Ascending aorta (tissue), 2 donors: ENCODE measurements at places on chromosomes 5 and 9.

DNA sequence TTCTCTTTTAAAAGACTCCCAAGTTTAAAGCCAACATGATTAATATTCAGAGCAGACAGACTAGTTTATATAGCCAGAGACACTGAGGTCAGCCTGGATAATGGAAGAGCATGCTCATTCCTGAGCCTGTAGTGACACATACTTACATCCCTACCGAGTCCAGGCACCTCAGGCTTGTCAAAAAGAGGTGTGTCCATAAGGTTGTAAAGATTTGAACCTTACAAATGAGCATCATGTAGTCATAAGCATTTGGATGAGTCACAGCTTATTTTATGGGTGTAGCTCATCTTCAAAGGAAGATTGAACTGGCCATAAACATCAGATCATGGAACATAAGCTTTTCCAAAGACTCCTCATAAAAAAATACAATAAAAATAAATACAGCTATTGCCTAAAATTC lies 333.5 kb downstream of the EFNA5 start:
- DNase-seq: no peak

GRCh38 chr5:108264533-108264932 lies 117.4 kb downstream of the FBXL17 start:
- DNase-seq: no peak

DNA sequence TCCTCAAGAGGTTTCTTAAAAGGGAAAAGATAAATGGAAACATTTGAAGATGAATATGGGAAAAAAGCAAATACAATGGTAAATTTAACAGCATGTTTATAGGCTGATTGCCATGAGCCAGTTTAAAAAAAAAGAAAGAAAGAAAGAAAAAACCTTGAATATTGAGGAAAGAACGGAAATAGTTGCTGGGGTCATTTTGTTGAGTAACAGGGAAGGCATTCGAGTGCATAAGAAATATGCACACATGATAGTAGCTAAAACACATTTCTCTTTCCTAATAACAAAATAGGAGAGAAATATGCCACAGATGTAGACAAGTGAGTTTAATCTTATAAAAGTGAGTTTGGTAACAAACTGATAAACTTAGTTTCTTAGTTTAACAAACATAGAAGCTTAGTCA lies 864.6 kb upstream of the ACO1 start:
- no peak for DNase-seq

DNA sequence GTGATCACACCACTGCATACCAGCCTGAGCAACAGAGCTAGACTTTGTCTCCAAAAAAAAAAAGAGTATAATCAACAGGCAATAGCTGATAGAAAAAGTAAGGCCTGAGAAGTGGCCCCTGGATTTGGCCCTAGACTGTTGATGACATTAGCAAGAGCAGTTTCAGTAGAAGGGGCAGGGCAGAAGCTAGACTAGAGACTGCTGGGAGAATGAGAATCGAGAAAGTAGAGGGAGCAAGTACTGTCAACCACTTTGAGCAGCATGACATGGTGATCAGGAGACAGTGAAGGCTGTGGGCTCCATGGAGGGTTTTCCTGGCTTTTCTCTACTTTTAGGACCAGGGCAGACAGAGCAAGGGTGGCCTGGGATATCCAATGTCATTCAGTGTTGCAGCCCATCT lies 34.9 kb upstream of the B4GALT1 start:
- DNase-seq: no peak

GRCh38 chr5:96391921-96392320 lies 41.1 kb downstream of the PCSK1 start:
- no peak for DNase-seq

GRCh38 chr9:70011366-70011765 lies 32.3 kb upstream of the MAMDC2 start:
- no peak for DNase-seq

DNA sequence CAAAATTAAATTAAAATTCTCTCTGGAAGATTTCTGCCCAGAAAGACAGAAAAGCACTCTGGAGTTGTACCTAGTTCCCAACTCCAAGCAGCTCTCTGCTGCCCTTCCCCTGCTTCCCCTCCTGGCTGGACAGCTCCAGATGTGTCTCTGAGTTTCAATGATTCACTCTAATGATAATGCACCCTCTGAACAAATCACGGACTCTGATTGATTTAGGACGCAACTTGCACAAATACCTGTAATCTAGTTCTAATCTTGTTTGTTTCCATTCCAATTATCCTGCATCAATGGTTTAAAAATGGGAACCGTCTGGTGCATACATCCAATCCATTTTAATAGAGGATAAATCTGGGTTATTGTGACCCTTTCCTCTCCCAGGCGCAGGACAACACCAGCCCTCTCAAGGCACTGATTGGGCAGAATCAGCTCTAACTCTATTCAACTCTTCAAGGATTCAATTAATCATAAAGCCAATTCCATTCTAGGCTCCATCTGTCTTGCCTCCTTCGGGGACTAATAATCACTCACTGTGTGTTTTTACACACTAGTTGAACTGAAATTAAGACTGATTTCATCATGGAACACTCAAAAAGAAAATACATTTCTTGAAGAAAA lies 111.2 kb upstream of the LRRTM2 start:
- DNase-seq: no peak

GRCh38 chr5:112200131-112200530 lies 218.9 kb downstream of the EPB41L4A start:
- DNase-seq: no peak

DNA sequence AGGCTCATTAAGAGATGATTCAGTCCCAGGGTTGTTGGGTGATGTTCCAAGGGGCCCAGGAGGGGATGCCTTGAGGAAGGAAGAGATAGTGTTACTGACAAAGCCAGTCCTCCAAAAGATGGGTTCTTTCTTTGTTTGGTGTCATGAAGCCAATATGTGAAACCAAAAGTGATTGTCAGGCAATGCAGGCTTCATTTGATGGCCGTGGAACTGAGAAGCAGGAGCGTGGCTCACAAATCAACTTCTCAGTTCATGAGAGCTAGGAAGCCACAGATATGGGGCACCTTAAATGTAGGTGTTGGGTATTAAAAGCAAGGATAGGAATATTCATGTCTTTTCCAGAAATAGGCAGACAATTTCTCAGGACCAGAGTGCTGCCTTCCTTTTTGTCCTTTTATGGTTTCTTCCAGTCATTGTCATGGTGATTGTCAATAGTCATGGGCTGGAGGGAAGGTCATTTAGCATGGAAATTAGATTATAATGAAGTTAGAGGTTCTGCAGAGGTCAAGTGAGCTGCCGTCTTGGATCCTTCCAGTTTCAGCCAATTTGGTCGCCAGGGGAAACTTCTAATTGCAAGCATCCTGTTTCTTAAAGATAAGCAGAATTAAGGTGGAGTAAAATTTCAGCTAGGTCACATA lies 393.0 kb downstream of the NTRK2 start:
- no peak for DNase-seq

DNA sequence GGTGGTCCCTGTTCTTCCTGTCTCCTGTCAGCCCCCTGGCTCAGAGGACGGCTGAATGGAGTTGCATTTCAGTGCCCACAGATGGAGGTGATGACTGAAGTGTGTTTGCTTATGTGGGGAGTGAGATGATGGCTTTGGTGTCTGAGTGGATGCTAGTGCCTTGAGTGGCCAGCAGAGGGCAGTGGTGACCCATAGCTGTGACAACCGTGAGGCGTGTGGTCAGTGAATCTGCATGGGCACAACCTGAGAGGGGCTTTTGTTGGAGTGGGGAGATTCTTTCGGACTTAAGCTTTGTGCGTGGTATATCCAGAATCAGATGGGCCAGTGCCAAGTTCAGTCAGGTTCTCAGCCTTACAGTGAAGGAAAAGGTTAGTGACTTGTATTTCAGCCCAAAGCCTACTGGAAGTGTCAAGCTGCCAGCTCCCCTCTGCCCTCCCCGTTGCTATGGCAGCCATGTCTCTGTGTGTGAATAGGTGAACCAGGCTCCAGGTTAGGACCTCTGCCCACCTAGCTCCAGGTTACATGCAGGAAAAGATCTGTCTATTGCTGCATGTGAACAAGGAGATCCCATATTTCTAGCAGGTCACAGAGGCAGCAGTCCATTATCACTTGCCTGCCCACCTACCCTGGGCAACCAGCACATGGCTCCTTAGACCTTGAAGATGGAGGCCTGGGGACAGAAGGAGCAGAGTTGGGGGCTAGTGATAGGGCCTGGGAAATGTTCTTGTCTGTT lies 14.7 kb upstream of the CXXC5 start:
- no peak for DNase-seq

- DNase-seq: no peak
These were observed 116.3 kb downstream of the DEPDC1B start for GRCh38 chr5:60583616-60584015.

DNA sequence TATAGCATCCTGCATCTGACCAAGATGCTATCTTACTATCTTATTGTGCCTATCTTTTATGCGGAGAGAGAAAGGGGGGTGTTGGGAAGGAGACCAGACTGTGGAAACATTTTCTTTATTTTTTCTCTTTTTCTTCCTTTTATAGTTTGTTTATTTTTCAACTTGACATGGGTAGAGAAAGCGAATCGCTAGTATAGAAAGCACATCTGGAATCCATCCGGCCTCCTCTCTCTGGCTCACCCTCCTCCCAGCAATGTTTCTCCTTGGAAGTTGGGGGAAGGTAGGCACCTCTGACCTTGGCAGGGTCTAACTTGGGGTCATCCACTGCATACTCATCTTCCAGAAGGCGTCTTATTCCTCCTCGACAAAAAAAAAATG lies 3.9 kb downstream of the S1PR3 start:
- no peak for DNase-seq

DNA sequence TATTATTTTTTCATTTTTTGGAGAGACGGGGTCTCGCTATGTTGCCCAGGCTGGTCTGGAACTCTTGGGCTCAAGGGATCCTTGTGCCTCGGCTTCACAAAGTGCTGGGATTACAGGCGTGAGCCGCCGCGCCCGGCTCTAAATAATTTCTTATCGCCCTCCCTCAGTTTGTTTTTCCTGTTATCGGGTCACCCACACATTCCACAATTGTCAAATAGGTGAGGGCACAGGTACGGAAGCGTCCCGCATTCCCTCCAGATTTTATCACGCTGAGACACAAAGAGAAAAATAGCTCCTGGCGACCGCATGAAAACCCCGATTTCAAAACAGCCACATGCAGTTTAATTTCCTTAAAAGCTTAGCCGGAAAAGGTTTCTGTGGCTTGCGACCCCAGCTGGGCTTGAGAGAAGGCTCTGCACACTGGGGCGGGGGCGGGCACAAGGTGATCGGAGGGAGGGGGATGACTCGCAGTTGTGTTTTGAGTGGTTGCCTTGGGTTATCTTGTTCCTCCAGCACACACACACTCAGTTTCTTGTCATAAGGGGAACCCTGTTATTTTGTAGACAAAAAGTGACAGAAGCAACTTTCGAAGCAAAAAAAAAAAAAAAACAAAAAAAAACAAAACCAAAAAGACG lies 717 bp upstream of the IQGAP2 start:
- DNase-seq: peak; percentile 76

DNA sequence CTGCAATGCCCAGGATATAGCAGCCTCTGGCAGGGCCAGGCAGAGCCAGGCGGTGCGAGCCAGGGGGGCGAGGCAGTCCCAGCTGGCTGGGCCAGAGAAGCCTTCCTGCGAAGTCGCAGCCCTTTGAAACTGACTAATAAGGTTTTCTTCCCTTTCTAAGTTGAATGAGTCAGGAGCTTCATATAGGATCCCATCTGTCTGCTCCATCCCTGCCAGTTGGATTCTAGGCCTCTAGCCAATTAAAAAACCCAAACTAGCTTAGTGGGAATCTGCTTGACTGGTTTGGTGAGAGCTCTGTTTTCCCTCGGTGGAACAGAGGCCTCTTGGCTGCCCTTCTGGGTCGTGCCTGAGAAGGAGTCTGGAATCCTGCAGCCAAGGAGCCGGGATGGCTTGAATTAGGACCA lies 70.1 kb upstream of the RAPGEF1 start:
- no peak for DNase-seq

DNA sequence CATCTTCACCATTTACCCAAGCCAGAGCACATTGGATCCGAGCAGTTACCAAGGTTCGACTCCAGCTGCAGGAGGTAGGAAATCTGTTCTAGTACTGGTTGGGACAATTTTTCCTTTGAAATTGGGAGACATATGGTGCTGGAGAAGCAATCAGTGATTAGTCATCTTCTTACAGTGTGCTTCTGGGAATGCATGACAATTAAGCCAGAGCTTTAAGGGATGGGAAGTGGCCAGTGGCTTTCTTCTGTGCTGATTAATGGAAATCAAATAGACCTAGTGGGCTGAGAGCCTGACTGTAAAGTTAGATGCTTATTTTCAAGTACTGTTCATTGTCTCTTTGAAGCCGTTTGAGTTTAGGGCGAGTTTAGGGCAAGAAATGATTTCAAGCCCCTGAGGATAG lies 152.1 kb downstream of the UNC13B start:
- DNase-seq: no peak

DNA sequence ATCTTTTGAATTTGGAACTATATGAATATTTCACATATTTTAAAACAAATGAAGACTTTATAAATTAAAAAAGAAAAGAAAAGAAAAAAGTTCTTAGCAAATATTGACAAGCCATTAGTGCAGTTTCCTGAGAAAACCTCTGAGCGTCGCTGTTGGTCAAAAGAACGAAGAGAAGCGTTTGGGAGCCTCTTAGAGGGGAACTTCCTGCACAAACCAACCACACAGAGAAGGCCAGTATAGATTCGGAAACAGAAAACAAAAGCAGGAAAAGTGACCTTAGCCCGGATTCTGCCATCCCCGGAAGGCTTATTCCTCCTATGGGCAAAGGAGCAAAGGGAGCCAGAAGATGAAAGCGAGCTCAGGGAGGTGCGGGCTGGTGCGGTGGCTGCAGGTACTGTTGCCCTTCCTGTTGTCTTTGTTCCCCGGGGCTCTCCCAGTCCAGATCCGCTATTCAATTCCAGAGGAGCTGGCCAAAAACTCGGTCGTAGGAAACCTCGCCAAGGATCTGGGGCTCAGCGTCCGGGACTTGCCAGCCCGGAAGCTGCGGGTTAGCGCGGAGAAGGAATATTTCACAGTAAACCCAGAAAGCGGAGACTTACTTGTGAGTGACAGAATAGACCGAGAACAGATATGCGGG lies at the start of gene PCDHGB2:
Gene PCDHGB2, plus strand, starts transcription at position 205 of the 637 bp plus-strand sequence. Its CDS starts 142 bp downstream, at position 347.
- DNase-seq: no peak

GRCh38 chr5:31990081-31990650 lies 184.0 kb downstream of the GOLPH3 start:
- DNase-seq: no peak

DNA sequence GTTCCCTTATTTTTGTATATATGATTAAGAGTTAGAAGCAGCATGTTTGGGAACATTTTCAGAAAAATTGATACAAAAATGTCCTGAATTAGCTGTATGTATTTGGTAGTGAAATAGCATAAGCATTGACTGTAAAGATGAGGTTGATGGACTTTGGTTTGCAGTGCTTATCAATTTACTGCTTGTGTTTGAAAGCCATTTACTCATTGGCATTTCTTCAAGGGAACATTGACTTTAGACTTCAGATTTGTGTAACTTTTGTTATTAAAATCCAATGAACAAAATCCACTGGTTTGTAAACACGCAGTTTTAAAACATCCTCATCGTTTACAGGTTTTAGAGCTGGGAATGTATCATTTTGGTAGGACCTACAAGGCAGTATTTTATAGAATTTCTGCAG lies 61.3 kb downstream of the KDM4C start:
- DNase-seq: no peak

GRCh38 chr5:158911693-158912363 lies 187.9 kb downstream of the EBF1 start:
- DNase-seq: no peak
